ENCODE measurements at places on chromosomes 6 and 20.

- no peak for DNase-seq
These were observed 18.6 kb upstream of the MICB start for GRCh38 chr6:31479151-31479932.

GRCh38 chr6:19896693-19897010 lies 59.5 kb downstream of the ID4 start:
- DNase-seq: no peak

- DNase-seq: no peak
These were observed 819 bp upstream of the MTRF1L start for GRCh38 chr6:153003366-153003690.

DNA sequence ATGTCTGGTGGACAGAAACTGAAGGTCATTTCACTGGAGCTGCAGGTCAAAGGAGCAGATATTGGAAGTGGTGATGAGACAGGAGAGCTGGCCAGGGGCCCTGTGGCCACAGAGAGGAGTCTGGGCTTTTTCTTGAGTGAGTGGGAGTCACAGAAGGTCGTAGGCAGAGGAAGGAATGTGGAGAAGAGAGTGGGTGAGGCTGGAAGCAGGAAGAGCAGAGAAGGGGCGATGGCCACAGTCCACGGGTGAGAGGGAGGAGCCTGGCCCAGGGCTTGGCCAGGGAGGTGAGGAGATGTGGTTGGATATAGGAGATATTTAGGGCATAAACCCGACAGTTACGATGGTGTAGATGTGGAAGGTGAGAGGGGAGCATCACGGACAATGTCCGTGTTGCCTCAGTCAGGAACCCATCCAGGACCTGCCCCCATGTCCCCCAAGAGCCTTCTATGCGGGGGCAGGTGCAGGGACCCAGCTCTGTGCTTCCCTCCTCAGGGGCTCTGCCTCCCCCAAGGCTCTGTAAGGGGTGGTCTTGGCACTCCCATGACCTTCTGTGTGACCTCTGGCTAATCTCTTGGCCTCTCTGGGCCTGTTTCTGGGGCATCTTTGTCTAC lies 150.5 kb upstream of the PTPN1 start:
- DNase-seq: no peak

DNA sequence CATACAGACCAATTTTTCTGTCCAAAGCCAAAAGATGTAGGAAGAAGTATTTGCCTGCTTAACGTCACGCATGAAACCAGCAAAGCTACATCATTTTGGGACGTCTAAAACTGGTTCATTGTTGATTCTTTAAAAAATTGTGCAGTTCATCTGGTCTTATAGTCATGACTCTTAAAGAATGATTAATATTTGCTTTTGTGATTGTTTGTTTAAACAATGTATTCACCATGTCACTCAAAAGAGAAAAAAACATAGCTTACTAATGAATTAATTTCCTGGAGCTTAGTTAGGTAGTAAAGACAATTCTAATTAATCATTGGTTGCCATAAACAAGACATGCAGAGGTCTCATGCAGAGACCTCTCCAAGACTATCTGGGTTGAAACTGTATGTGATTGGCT lies 157.3 kb downstream of the RPS12 start:
- no peak for DNase-seq

Measured in CD4-positive, alpha-beta T cell treated with Interleukin-21 for 1 hour (primary cell).